ENCODE measurements at places on chromosomes 6 and 20.

DNA sequence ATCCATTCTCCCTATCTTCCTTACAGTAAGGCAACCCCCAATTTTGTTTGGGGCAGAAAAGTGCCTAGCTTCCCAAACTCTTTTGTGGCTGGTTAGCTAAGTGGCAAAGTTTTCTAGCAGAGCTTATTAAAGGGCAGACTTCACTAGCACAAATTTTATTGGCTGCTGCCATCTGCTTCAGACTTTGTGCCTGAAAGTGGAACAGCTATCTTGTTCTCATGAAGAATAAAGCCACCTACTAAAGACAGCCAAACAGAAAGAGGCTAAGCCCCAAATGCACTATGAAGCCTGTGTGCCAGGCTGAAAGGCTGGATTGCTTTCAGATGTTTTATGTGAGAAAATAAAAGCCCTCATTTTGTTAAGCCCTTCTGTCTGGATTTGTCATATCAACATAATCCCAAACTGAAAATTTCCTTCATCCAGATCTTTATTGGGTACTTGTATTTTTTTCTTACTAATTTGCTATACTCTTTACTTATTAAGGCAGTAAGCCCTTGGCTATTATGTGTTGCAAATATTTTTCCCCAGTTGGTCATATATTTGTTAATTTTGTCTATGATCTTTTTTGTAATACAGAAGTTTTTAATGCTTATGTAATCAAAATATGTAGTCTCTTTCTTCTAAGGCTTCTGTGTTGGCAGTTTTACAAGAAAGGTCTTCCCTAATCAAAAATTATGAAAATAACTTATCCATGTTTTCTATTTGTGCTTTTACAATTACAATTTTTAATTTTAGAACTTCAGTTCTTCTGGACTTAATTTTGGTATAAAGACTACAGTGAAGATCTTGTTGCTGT, 191.1 kb downstream of the TASP1 start:
- no peak for DNase-seq

DNA sequence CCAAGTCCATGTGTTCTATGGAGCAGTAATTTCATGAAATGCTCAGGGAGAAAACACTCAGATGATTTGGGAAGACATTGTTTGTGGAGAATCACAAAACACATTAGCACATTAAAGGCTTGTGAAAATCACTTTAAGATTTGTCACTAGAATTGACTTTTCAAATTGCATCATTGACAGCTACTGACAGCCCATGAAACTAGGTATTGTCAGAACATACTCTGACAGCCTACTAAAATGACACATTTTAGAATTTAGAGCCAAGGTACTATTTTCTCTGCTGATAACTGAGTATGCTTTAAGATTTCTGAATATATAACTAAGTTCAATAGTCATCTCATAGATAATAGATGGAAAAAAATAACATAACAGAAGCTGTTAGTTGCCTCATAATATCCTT, 67.4 kb upstream of the FOXC1 start:
- no peak for DNase-seq

- peak; percentile 71 for DNase-seq
These were observed 83.5 kb downstream of the ZMYND8 start for GRCh38 chr20:47272893-47273590.

DNA sequence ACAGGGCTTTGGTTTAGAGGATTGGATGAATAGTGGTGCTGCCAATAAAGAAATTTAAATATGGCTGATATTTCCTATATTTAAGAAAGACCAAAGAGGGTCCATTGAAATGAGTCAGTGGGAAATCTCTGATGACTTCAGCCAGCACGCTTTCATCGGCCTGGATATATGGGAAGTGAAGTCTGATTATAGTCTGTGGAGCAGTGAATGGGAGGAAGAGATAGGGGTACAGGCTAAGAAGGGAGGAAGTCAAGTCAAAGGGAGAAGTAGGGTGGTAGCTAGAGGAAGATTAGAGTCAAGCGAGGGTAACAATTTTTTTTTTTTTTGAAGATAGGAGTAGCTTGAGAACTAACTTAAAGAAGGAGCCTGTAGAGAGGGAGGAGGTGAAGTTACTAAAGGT, 22.7 kb downstream of the SLC16A10 start:
- DNase-seq, result no peak

- DNase-seq, result no peak
These were observed 279.4 kb upstream of the SPTLC3 start for GRCh38 chr20:12729326-12729725.

GRCh38 chr6:138107752-138108592, 753 bp upstream of the PERP start:
- no peak for DNase-seq

DNA sequence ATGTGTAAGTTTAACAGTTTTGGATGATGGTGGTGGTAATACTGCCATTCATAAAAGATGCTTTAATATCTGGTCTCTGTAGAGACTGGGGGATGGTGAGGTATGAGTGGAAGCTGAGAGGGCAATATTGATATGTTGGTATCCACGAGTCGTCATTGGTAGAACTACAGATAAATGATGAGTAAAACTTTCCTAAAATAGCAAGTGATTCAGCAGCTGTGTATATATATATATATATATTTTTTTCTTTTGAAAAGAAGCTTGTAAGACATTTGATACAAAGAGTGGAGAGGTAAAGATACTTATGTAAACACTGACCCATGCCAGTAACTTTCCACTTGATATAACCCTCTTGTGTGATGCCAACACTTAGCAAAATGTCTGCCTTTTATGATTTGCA, 41.7 kb upstream of the CITED2 start:
- DNase-seq, result peak; percentile 68

GRCh38 chr20:50387996-50388332, 122.2 kb upstream of the PTPN1 start:
- no peak for DNase-seq

DNA sequence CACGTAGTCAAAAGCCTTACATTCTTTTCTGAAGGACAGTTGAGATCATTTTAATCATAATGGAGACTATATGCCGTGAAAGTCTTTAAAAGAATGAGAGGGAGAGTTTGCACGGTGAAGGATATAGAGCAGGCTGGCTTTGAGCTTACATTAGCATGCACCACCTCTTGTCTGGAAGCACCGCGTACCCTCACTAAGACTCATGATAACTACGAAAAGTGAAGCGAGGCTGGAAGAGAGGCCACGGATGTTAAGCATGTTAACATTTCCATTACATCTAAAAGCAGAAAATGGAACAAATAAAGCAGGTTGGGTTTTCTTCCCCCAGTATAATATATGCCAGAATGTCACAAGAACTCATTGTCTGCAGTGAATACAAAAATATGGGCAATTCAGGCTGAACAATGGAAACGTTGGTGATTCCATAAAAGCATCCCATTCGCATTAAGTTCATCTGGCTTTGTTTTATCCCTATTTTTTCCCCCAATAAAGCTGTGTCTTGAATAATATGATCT, 40.6 kb upstream of the NKX2-2 start:
- no peak for DNase-seq

GRCh38 chr6:116524236-116524635, 12.8 kb downstream of the CALHM5 start:
- DNase-seq, result no peak

- DNase-seq, result peak; percentile 47
These were observed at the start of gene STXBP5 for GRCh38 chr6:147204060-147204785. TSS of gene STXBP5 (plus strand) at chr6:147204417. CDS start at chr6:147204533, 116 bp downstream.

DNA sequence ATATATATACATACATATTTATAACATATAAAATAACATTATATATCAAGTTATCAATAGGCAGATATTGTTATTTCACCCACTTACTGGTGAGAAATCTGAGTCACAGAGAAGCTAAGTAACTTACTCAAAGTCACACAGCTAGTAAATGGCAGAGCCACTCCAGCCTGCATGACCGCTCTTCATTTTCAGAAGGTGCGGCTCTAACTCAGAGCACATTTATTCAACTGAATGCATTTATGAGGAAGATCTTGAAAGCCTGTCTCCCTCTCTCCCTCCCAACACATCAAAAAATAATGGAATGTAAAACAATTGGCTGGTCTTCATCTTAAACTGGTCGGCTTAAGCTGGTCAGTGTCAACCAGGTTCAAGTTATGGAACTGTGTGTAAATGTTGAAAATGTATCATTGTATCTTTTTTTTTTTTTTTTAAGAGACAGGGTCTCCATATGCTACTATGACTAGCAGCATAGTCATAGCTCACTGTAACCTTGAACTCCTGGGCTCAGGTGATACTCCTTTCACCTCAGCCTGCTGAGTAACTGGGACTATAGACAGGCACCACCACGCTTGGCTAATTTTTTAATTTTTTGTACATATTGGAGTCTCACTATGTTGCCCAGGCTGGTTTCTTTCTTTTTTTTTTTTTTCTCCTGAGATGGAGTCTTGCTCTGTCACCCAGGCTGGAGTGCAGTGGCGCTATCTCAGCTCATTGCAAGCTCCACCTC, 70.7 kb upstream of the NCOA3 start:
- no peak for DNase-seq

- no peak for DNase-seq
These were observed 56.2 kb downstream of the BMP7 start for GRCh38 chr20:57210054-57210910.

GRCh38 chr20:51360451-51361201, 181.9 kb downstream of the NFATC2 start:
- peak; percentile 100 for DNase-seq

- no peak for DNase-seq
These were observed 31.4 kb downstream of the LYRM4 start for GRCh38 chr6:5229356-5229755.

DNA sequence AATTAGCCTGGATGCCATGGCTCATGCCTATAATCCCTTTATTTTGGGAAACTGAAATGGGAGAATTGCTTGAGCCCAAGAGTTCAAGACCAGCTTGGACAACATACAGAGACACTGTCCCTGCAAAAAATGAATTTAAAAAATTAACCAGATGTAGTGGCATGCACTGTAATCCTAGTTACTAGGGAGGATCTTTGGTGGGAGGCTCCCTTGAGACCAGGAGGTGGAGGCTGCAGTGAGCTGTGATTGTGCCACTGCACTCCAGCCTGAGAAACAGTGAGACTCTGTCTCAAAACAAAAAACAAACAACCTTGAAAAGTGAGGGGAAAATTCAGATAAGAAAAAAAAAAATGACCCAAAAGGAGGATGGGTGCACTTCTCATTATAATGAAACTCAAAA, 23.4 kb downstream of the CAP2 start:
- DNase-seq, result no peak

GRCh38 chr6:36777801-36778200, 61.4 kb downstream of the CPNE5 start:
- no peak for DNase-seq

GRCh38 chr6:134457941-134458340, 140.0 kb upstream of the SGK1 start:
- DNase-seq, result no peak

DNA sequence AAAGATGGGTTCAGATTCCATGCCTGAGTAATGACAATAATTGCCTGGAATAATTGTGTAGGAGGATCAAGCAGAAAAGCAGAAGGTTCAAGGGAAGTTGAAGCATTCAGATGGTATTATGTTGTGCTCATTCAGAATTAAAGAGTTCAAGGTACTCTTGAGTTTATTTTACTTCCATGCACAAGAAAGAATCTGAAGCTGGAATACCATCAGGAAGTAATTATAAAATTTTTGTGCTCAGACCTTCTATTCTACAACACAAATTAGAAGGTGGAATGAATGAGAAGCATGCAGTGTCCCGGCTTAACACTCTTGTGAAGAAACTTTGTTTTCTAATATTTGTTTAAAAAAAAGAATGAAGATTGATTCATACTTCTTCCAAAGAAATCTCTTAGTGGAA, 139.4 kb upstream of the ENPP5 start:
- no peak for DNase-seq

- DNase-seq, result no peak
These were observed 956 bp downstream of the CHRNA4 start for GRCh38 chr20:63359937-63360849.

DNA sequence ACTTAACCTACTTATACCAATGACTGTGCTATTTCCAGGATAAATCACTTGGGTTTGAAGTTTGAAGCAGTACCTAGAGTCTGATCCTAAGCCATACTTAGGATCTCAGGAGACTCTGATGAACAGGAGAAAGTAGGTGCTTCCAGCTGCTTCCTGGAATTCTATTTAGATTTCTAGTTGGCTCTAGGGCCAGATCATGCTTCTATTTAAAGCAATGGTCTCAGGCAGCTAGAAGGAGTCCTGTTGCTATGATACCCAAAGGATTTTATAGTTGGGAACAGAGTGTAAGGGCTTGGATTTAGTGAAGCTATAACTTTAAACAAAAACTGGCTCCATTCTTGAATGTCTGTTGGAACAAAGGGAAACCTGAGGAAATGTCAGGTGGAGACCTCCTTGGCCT, 52.4 kb upstream of the TINAG start:
- peak; percentile 43 for DNase-seq

- peak; percentile 56 for DNase-seq
These were observed 88.6 kb downstream of the MCHR2 start for GRCh38 chr6:99905209-99906106.

DNA sequence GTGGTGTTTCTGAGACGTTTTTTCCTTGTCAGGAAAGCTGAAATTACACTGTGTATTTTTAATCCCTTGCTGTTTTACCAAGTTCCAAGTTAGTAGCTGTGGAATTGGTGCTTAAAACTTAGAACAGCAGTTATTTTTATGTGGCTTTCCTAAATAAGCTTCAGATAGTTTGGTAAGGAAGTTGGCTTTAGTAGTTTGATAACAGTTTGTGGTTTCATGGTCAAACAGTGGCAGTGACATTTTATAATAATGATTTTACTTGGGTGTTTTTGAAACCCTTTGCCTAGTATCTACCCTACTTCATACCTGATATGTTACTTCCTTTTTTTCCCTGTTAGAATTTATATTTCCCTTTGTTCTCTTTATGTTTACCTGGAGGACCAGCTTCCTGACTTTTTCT, 164.9 kb downstream of the JARID2 start:
- no peak for DNase-seq

- DNase-seq, result peak; percentile 63
These were observed 580.7 kb downstream of the RFPL4B start for GRCh38 chr6:112927641-112928320.

DNA sequence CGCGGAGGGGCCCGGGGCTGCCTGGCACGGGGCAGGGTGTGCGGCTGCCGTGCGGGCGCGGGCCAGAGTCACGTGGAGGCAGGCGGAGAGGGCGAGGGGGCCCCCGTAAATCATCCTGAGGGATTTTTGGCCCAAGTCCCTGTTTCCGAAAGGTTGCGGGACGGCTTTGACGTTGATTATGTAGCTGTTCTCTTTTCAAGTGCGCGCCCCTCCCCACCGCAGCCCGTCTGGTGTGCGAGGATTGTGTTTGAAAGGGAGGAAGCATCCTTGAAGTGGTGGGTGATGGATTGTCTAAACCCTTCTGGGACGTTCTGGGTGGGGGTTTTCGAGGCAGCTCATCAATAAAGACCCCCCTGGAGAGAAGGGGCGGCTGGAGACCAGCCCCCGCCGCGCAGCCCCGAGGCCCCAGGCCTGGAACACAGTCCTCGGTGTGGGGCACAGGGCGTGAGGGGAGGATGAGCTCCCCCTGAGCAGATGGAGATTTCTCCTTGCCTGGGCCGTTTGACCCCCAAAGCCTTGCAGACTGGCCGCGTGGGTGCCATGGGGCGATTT, 7.0 kb upstream of the FOXF2 start:
- DNase-seq, result no peak

- DNase-seq, result no peak
These were observed 12.1 kb downstream of the MANBAL start for GRCh38 chr20:37301558-37301957.
